NCI-H2171 treated with DMSO at 0.1 percent for 48 hours (cell line): ENCODE measurements at places on chromosomes 12 and 14.

- no peak for DNase-seq
Measured at GRCh38 chr12:26037615-26038220, 79.2 kb downstream of the RASSF8 start.

- no peak for DNase-seq
Measured at GRCh38 chr14:102138961-102139285, 774 bp upstream of the WDR20 start.

DNA sequence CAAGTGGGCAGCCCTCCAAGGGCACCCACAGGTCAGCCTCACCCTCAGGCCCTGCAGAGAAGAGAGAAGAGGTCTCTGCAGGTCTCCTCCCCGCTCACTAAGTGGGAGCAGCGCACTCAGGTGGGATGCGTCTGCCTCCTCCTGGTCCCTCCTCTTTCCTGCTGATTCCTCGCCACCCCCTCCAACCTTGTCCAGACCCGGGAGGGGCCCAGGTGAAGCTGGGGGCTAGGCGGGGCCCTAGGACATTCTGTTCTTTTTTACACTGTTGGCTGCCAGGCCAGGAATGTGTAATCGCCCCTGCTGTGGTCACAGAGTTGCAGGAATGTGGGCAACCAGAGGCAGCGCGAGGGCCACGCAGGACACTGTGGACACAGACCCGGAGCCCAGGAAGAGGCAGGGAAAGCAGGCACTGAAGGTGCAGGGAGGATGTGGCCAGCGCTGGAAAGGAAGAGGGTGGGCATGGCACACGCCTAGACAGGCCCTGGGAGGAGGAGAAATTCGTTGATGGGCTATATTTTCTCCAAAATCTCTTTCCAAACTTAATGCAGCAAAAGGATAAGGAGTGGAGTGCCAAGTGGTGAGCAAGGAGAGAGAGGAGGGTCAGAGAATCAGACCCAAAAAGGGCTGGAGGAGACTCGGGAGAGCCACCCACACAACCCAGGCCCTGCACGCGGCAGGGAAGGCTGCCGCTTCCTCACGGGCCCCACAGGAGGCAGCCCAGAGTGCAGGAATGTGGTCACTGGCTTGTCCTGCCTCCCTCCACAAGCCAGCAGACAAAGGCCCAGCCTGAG, 911 bp upstream of the SCNN1A start:
- DNase-seq, result no peak

- DNase-seq, result no peak
Measured at GRCh38 chr14:79036441-79036840, 866.3 kb downstream of the NRXN3 start.

DNA sequence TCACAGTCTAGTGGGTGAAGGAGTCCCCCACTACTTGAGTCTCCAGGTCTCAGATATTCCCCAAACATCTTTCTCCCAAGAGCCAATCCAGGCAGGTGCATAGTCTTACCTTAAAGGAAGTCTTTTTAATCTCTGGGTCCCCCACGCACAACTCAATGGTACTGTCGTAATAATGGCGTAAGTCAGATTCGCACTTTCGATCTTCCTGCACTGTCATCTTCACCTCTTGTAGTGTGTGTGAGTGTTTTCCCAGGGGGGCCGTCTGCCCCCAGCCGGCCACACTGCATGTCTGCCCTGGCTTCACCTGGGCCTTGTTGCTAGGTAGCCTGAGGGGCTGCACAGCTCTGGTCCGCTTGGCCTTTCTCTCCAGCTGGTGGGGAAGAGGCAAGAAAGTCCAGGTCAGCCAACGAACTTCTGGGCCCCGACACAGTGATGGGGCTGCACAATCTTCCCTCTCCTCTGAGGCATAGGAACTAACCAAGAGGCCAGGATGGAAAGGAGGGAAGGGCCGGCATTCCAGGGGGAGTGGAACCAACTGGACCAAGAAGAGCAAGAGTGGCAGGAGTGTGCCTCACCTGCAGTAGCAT, 2.1 kb downstream of the GZMB start:
- DNase-seq, result no peak

- DNase-seq, result no peak
Measured at GRCh38 chr14:51847489-51847796, 13.0 kb upstream of the GNG2 start.

- peak; percentile 13 for DNase-seq
Measured at GRCh38 chr12:97960741-97961608, 498.4 kb downstream of the RMST start.

DNA sequence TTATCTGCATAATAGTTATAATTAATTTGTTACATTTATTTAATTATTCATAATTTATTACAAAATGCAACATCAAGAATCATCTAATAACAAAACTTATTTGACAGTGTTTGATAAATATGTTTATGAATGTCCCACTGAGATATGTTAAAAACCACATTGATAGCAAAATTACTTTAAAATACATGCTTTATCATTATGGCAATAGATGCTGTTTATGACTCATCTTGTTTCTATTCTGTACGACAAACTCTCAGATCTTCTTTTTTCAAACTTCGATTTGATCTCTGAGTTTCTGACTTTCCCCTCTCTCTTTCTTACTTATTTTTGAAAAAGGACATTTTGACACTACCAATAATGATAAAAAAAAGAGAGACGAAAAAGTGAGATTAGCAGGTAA, 56.8 kb upstream of the LRRK2 start:
- no peak for DNase-seq

GRCh38 chr12:83320350-83320749, 633.6 kb downstream of the TMTC2 start:
- no peak for DNase-seq

DNA sequence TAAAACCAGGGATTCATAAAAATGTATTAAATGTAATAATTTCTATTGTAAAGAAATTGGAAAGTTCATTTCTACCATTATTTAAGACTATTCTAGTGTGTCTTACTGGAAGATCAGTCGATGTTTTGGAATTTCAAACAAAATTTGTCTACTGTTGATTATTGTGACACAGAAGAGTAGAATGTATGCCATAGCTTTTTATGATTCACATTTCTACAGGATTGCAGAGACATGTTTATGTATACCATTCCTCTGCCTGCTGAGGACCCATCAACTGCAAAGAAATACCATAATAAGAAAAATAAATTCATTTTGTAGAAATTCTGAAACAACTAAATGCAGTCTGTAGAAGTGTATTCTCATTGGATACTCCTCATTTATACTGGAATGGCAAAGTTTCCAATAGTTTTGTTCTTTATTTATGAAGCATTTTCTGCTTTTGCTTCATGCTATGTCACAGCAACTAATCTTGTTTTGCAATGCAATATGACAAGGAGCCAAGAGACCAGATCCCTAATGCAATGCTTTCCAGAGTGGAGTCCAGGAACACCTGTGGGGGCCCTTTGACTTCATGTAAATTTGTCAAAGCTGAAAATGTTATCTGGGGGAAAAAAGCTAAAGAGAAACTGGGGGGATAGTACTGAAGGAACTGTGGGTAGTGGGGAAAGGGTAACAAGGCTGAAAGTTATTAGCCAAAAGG, 172.9 kb upstream of the LRIG3 start:
- DNase-seq, result no peak

GRCh38 chr12:6936194-6936635, 7.4 kb upstream of the RNU7-1 start:
- no peak for DNase-seq

DNA sequence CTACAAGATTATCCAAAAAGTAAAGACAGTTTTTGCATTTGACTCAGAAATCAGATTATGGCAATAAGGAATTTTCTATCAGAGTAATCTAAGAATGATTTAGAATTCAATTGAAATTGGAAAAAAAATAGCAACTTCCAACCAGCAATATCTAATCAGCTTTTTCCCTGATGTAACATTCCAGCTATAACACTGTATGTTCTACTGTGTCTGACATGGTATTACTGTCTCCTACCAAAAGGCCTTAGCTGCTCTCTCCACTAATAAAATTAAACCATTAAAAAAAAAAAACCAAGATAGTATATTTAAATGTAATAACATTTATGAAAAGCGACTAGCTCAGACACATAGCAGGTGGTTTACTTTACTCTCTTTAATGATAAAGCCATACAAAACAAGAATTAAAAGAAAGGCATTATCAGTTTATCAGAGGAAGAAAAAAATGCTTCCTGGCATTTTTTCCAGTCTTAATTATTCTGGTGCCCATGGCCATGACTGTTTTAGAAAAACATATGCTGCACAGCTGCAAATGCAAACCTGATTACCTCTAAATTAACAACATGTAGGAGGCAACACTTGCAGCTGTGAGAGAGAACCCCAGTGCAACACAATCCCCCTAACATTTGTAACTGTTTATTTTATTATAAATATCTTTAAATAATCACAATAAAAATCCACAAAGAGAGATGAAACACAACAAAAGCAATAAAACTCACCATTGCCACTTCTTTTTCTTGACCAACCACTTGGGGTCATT, 28.8 kb downstream of the PHLDA1 start:
- peak; percentile 83 for DNase-seq

- no peak for DNase-seq
Measured at GRCh38 chr12:25041006-25041741, 92.3 kb upstream of the BCAT1 start.

DNA sequence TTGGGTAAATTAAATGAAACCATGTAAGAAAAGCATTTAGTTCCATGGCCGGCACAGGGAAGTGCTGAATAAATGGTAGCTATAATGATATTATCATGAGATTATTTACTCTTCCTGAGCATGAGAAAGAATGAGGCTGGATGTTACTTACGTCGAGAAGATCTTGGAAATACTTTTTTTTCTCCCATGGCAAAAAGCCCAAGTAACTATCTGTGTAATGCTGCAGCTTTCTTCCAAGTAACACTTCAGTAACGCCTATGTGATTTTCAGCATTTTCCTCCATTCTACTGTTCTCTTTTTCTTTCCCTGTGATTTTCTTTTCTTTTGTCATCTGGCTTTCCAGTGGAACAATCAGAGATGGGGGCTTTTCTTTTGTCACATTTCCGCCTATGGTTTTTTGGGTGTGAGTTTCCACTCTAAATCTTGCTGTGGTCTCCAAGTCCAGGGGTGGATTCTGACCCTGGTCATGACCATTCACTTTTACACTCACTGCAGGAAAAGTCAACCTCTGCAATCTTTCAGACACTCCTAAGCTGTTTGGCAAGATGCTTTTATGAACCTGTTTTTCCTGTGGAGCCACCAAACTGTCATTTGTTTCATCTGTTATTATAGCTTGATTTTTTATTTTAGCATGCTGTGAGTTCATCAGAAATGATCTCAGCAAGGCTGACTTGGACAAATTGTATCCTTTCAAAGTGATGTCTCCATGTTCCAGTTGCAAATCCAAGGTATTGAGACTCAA, 25.0 kb upstream of the SYCP3 start:
- no peak for DNase-seq

GRCh38 chr12:108046135-108046534, 83.0 kb upstream of the WSCD2 start:
- peak; percentile 10 for DNase-seq

DNA sequence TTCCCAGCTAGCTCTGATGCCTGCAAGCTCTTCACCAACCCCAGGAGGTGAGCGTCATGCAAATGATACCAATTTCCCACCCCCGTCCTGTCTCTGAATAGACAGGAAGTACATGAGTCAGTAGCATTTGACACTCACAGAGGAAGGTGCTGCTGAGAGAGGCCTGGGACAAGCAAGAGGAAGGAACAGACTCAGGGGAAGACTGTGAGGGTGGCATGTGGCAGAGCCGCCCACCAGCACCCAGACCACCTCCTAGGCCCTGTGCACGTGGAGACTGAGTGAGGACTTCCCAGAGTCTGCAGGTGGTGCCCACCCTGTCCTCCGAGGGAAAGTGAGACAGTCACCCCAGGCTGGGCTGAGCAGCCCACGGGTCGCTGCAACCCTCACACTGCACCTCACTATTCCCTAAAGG, 199.5 kb upstream of the SFSWAP start:
- no peak for DNase-seq

- no peak for DNase-seq
Measured at GRCh38 chr14:103932791-103933490, 4.7 kb downstream of the TDRD9 start.

- no peak for DNase-seq
Measured at GRCh38 chr14:43215524-43215923, 1291.6 kb downstream of the FSCB start.

DNA sequence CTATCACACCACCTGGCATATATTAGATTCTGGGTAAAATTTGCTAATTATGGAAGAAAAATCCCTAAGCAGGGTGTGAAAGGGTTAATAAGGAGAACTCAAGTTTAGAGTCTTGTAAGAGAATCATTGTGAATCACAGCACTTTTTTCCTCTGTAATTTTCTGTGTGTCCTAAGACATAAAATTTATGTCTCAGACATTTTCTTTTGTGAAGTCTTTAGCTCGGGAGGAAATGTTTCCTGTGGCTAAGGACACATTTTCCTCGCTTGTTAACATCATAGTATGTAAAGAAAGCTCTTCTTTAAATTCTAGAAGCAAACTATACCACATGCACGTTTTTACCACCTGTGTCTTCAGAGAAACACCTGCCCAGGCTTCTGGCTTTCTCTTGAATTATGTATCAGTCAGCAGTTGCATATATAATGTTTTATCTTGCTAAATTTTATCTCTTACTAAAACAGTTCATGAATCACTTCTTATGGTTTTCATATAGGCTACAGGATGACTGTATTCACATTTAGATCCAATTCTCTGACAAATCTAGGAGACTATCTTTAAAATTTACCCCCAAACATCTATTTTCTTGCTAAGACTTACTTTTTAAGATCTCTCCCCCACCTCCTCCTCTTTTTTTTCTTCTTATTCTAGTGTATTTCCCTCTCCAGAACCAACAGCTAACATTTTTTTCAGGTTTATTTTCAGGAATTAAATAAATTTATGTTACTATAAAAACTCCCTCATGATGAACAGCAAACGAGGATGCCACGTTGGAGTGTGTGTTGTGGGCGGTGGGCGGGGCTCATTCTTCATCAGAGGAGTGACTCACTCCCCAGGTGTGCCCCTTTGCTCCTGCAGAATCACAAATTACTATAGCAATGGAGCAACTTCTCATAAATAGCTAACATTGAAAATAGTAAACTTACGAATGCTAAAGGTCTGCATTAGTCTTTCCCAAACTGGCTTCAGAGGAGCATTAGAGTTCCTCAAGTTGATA, 11.6 kb upstream of the CSRP2 start:
- no peak for DNase-seq

GRCh38 chr12:83664650-83665049, 977.9 kb downstream of the TMTC2 start:
- peak; percentile 97 for DNase-seq

DNA sequence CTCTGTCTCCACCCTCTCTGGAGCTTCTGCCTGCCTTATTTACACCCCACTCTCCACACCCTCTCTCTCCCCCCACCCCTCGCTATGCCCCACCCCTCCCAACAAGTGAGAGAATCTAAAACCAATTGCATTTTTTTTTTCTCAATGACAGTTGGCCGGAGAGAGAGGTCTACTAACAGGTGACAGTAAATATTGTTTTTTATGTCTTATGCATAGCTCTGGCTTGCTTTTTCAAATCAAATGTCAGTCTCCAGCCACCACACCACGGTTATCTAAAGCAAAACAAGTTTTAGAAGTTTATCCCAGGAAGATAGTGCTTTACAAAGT, at the start of gene KCNC2:
Gene KCNC2, minus strand, starts transcription at position 28 of the 327 bp plus-strand sequence.
- DNase-seq, result peak; percentile 9

DNA sequence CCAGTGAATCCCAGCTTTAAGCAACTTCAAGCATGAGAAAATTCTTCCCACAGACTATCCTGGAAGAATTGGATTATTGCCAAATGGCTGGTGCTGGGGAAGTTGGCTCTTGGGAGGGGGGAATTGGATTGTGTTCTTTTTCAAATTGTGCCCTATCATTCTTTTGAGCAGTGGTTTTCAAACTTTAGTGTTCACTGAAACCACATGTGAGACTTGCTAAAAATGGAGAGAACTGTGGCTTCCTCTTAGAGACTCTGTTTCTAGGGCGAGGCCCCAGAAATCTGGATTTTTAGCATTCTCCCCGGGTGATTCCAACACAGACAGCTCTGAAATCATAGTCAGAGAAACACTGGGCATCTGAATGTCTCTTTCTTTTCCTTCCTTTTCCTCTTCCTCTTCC, 14.3 kb upstream of the OTUB2 start:
- DNase-seq, result peak; percentile 12
